Epithelial cell of proximal tubule (primary cell): ENCODE measurements at places on chromosomes 7 and 10. TPM values are rescaled to one million over a fixed set of nuclear protein-coding genes. Genes with fewer than 3 reads are reported as not detected.

- no peak for DNase-seq
Measured at GRCh38 chr7:29574659-29575058, 11.0 kb downstream of the PRR15 start.

The PRKG1 gene
- total RNA-seq = 0.14 and 0.17 TPM in 2 replicates

The NOBOX gene
- total RNA-seq = not detected in 2 replicates

DNA sequence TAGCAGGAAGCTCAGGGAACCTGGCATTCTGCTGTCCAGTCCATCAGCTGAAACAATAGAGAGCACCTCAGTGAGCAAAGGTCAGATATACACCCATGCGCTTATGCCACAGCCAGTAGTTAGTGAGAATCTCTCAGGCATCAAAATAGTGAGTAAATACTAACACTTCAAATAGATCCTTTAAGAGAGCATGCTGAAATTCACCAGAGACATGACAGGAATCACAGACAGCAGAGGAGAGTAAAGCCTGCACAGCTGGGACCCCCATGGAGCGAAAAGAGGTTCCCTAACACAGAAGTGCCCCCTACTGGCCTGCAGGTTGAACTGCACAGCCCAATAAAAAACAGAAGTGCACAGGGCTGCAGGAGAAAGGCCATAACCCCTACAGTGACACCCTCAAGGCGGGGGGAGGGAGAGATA is 57.6 kb upstream of the ANTXRL start:
- DNase-seq = no peak

DNA sequence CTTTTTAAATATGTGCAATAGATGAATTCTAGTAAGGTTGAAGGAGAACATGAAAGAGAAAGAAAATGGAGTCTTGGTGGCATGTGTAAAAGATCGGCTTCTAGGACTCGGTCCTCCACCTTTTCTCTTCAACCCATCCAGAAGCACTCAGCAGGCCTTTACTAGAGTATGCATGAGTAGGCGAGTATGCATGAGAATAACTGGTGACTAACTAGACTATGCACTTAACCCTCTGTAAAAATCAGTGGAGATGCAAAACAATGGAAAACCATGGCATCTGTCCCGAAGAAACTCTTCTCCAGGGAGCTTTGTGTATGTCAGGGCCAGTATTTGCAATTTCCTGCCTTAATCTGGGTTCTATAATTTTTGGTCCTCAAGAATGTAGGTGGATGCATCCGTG is 40.0 kb upstream of the GRB10 start:
- DNase-seq = peak; percentile 69

GRCh38 chr7:11737723-11738122 is 94.3 kb downstream of the THSD7A start:
- no peak for DNase-seq

GRCh38 chr10:59965899-59966650 is 59.7 kb upstream of the CCDC6 start:
- DNase-seq = no peak

GRCh38 chr7:141704112-141704511 is 2.1 kb upstream of the DENND11 start:
- DNase-seq = no peak

GRCh38 chr10:52771534-52772445 is 794 bp downstream of the MBL2 start:
- peak; percentile 60 for DNase-seq

GRCh38 chr10:101014230-101014884 is 14.7 kb downstream of the LZTS2 start:
- no peak for DNase-seq

The OR2A42 gene
- not detected in 2 replicates for total RNA-seq

The ZNF33A gene
- total RNA-seq = 10.0 and 14.0 TPM in 2 replicates

GRCh38 chr10:98456686-98457482 is 10.1 kb upstream of the HPS1 start:
- no peak for DNase-seq

- no peak for DNase-seq
Measured at GRCh38 chr7:32500922-32501341, 5.6 kb downstream of the AVL9 start.
